ENCODE measurements at places on chromosomes 11 and 22.

- no peak for DNase-seq
Measured at GRCh38 chr11:15159085-15159484, 44.4 kb downstream of the INSC start.

DNA sequence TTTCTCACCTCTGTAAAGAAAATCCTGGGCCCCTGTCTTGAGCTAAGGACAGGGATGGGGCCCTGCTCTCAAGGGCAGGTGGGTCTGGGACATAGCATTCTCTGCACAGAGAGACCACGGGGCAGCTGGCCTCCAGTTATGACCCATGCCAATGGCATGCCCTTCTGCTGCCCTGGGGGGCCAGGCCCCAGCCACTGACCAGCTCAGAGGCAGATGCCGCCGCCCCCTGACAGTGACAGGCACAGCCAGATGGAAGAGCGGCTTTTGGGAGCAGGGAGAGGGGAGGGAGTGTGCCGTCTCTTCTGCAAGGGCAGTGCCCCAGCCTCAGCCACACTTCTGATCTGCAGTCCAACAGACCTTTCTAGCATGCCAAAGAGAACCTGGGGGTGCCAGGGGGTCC, 114.8 kb upstream of the NAV2 start:
- peak; percentile 73 for DNase-seq

DNA sequence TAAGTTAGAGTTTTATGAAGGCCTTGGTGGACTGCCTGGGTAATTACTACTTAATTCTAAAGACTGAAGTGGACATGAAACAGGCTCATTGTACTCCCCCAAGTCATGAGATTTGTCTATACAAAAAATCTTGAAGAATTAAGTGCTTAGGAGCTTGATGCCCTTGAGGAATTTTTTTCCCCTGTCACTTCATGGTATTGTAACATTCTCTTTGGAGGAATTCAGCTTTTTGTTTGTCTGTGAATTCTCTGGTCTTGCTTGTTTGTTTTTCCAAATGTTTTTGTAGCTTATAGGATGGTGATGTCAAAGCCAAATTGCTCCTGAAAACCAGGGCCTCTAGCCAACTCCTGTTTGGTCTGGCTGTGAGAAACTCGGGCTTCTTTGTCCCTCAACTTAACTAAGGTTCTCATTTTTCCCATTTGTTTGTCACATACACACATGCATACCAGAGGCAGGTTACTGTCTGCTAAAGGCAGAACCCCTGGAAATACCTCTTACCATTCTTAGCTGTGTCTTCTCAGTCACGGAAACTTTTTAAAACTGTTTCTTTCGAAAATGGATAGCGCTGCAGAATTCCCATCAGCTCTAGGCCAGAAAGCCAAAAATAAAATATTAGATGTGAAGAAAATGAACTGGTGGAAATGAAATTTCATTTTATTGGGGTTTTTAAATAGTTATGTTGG, 66.9 kb downstream of the AMOTL1 start:
- no peak for DNase-seq

DNA sequence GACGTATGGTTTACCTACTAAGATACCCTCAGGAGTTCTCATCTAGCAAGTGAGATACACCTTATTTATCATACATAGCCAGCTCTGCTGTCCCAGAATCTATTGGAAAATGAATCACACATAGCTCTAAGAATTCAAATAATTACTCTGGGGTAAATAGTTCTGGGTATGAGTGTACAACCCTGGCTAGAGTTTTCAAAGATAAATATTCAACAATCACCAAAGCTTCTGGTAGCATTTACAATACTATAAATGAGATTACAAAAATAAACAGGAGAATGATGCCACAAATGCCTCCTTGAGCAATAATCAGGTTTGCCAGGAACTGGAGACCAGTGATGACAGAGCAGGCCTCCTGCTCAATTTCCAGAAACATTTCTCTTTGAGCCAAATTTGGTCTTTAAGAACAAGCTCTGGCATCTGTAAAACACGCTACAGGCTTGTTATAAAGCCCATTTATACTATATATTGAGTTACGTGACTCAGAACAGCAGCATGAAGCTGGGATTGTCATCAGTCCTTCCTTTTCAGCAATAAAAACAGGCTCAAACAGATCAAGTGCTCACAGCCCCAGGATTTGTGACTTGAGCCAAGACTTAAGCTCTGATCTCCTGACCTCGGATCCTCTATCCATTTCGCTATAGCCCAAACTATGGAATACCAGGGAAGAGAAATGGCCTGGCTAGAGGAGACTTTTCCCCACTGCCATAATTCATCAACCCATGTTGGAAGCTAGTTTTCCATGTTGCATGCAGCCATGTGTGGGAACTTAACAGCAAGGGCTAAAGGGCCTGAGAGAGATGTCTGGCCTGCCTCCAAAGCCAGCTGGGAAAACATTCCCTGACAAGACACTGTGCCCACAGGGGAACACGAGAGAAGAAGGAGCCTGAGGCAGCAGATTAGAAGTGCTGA, 19.7 kb downstream of the RAB30 start:
- DNase-seq, result no peak

GRCh38 chr11:46903846-46904245, 14.5 kb downstream of the LRP4 start:
- no peak for DNase-seq

- DNase-seq, result no peak
Measured at GRCh38 chr11:93735627-93736026, 5.7 kb downstream of the TAF1D start.

- DNase-seq, result no peak
Measured at GRCh38 chr11:120401506-120401905, 65.3 kb downstream of the ARHGEF12 start.

DNA sequence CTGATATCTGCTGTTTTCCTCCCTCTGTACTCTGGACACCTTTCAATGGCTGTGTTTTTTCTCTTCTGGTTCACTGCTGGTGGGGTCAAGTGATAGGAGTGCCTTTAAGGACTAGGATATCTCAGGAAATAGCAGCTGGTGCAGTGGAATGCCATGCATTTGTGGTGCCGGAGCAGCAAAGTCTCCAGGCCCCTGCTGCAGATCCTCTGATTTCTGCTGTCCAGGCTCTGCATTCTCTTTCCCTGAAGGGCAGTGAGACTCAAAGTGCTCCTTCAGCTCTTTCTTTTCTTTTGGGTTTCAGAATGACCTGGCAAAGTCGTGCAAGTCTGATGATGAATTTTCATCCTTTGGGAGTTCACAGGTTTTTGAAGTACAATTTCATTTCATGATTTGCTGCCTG, 774.3 kb downstream of the FAM181B start:
- no peak for DNase-seq

GRCh38 chr11:118217575-118217974, 7.2 kb downstream of the JAML start:
- DNase-seq, result no peak

- peak; percentile 94 for DNase-seq
Measured at GRCh38 chr11:62880231-62880802, 379 bp upstream of the SLC3A2 start.

GRCh38 chr11:98260983-98261382, 759.8 kb upstream of the CNTN5 start:
- no peak for DNase-seq

DNA sequence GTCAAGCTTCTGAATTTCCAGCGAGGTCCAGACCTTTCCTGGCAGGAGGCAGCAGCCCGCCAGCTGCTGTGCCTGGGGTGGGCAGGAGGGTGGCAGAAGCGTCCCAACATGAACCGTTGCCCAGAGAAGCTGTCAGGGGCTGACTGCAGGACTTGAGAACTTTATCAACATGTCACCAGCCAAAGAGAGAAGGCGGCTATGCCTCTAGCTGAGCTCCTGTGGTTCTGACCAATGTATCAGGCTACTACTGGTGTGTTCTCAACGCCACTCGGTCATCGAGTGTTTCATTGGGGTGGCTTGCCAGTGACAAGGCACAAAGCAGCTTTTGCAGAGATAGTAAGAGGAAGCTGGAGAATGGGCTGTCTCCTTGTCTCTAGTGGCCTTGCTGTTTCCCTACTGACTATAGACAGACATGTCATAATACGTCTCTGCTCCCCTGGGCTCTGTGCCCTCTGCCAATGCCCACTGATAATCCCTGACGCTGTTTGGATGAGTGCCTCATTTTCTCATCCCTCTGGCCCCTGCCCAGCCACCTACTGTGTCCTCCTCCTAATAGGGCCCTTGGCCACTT, 17.6 kb upstream of the ASCC2 start:
- peak; percentile 56 for DNase-seq

- no peak for DNase-seq
Measured at GRCh38 chr11:128840783-128841182, 26.3 kb downstream of the KCNJ1 start.

DNA sequence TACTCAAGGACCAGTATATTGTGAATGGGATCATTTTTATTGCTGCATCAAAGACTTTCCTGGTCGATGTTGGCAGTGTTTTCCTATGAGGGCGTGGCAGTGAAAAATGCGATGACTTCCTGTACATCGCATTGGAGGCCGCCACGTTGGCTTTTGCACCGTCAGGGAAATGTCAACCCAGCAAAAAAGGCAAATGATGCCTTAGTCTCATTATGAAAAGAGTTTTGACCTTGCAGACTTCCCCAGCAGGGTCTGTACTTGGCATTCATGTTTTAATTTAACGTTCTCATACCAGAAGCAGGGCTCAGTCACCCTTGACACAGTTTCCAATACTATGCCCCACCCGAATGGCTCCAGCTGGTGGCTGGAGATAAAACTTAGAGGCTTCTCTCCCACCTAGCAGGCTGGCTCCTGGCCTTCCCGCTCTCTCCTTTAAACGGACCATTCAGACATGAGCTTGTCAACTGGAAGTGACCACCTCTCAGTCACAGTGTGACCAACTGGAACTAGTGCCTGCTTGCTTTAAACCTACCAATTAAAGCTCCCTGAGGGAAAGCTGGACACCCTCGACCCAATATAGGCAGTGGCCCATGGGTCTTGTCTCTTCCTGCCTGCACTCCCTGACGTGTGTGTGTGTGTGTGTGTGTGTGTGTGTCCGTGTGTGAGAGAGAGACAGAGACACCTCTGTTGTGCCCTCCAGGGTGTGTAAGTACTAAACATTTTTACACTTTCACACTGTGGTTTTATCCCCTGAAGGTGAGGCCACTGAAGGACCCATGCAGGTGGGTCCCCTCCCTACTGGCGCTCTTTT, 8.7 kb upstream of the GDPD5 start:
- DNase-seq, result no peak

DNA sequence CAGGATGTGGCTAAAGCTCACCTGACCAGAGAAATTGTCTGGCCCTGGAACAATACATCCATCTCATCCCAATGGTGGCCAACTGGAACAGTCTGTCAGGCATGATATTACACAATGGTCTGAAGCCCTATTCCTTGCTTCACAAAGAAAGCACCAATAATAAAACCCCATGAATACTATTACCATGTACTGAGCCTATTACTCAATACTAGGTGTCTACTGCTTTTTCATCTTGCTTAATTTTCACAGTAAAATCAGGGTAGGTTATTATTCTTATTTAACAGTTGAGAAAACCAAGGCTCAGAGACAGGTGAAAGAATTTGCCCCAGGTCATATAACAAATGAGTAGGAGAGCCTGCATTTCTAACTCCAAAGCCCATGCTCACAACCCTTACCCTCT, 68.9 kb upstream of the CAPRIN1 start:
- no peak for DNase-seq

DNA sequence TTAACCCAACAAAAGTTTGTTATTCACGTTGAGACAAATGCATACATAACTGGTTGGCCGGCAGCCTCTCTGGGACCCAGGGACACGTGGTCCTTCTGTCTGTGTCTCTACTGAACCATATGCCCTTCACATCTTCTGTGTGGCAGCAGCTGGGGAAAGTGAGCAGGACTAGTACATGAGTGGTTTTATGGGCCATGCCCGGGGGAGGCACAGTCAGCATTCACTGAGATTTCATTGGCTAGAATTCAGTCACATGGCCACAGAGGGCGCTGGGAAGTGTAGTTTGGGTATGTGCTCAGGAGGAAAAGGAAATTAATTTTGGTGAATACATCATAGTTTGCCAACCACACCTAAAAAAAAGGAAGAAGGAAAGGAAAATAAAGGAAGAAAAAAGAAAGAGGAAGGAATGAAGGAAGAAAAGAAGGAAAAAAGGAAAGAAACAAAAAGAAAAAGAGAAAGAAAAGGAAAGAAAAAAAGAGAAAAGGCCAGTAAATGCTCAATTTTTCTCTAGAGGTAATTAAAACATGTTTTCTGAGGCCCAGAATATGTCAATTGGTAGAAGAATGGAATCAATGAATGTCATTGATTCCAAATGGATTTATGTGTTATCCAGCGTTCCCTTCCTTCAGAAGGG, 55.9 kb upstream of the KIRREL3 start:
- DNase-seq, result no peak

- no peak for DNase-seq
Measured at GRCh38 chr11:27307232-27307631, 55.8 kb downstream of the CCDC34 start.

DNA sequence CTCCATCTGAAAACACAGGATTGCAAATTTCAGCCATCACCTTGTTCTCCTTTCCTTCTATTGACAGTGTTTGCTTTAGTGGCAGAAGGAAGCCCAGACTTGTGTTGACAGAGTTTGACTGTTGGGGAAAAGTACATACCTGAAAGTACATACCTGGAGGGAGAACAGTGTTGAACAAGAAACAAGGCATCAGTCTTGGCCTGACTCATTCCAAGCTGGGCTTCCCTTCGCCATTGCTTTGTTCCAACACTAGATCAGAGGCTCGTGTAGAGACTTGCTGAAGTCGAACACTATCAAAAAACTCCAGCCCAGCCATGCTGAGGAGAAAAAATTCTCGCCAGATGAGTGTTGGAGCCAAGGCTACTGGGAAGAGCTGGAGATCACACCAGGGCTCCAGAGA, 133.4 kb downstream of the BBOX1 start:
- no peak for DNase-seq

DNA sequence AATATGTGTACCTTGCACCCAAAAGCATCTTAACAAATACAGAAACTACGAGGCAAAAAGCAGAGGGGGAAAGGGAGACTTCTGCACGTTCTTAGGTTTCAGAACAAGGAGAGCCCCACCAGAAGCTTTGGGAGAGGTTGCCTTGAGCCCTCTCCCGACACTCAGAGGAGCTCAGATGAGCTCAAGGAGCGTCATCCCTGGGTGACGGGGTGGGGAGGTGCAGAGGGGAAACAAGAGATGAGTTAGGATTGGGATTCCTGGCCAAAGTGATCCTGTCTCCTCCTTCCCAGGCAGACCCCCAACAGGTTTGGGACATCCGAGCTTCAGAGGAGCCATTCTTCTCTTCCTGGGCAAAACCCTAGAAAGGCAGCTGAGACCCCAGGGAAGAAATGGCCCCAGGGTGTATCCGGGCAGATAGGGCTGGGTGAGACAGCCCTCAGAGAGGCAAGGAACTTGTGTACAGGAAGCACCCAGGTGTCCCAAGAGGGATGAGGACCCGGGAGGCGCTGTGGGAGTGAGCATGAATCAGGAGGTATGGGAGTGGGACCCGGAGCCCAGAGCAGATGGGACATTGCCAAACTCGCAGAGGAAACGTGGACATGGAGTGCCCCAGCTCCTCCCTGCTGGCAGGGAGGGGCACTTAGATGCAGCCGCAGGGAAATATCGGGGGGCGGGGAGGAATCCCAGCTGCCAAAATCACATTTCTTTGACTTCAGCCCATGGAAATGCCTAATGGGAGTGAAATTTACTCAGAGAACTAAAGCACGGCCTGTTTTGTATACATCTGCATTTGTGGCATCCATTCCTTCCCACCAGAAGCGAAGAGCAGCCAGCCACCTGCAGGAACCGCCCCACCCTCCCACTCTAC, 12.4 kb downstream of the C1QTNF6 start:
- DNase-seq, result peak; percentile 36
